ENCODE measurements at places on chromosomes 7 and 10.
A peak's percentile ranks its signal among the peaks of the same experiment; 100 is the strongest.

DNA sequence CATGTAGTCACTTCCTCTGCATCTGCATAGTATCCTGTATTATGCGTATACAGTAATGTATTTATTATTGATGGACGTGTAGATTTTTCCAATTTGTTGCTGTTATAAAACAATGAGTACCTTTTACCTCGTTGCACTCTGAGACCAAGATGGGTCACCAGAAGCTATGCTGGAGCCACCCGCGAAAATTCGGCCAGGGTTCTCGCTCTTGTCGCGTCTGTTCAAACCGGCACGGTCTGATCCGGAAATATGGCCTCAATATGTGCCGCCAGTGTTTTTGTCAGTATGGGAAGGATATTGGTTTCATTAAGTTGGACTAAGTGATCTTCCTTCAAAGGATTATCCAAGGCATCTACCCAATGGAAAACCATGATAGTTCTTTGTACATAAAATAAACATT lies 1.0 kb downstream of the PSMC2 start:
- ATAC-seq: no peak

- ATAC-seq: no peak
Measured at GRCh38 chr10:13969792-13970140, 361.0 kb downstream of the FRMD4A start.

DNA sequence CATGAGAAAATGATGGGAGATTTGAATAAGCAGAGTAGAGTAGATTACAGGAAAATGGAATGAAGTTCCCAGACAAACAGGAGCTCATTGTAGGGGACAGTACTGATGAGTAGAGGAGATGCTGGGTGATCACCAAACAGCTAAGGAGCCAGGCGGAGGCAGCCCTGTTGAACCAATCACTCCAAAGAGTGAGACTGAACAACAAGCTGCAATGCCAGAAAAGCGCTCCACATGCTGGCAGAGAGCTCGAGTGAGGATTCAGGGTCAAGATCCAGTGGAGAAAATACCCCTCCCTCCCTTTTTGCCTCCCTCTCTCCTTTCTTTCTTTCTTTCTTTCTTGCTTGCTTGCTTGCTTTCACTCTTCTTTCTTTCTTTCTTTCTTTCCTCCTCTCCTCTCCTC lies 133.3 kb downstream of the PFKFB3 start:
- ATAC-seq: no peak

DNA sequence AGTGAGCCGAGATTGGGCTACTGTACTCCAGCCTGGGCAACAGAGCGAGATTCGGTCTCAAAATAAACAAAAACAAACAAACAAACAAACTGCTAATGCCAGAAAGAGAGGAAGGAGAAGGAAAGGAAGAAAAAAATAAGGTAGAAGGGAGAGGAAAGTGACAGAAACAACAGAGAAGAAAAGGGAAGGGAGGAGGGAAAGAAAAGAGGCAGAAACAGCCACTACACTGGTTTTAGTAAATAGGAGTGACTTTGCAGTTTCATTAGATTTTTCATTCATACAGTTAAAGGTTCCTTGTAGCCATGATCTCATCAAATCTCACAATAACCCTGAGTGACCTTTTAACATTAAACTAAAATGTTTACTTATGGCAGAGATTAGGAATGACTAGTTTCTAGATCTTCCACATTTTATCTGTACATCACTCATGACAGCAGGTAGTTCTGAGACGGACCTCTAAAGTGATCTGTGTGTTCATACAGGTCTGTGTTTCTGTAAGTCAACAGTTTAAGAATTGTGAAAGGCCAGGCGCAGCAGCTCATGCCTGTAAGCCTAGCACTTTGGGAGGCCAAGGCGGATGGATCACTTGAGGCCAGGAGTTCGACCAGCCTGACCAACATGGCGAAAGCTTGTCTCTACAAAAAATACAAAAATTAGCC lies 191.3 kb upstream of the KLF14 start:
- no peak for ATAC-seq

- no peak for ATAC-seq
Measured at GRCh38 chr7:104976966-104977636, 36.9 kb upstream of the KMT2E start.

GRCh38 chr7:152974577-152974976 lies 215.0 kb downstream of the ACTR3B start:
- no peak for ATAC-seq

GRCh38 chr10:34320265-34320664 lies 494.8 kb downstream of the PARD3 start:
- no peak for ATAC-seq

GRCh38 chr7:2729031-2729892 lies 41.3 kb downstream of the AMZ1 start:
- no peak for ATAC-seq

DNA sequence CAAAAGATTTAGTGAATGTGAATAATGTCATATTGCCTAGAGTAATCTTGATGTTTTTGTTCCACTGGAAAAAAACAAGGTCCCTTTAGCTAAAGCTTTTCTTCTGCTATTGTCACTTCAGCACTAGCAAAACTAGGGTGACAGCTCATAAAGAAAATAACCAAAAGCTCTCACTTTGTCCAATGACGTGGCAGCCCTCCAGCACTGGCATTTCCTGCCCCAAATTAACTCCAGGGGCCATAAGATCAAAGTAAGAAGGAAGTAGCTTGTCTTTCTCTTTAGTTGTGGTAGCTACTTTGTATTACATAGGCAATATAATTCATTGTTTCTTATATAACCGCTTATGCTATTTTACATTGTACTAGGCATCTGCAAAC lies 47.3 kb downstream of the LRRN3 start:
- no peak for ATAC-seq

- ATAC-seq: no peak
Measured at GRCh38 chr7:115269486-115269885, 347.6 kb downstream of the MDFIC start.

- no peak for ATAC-seq
Measured at GRCh38 chr10:107415446-107415845, 250.9 kb upstream of the SORCS1 start.

GRCh38 chr10:113846036-113846435 lies 7.8 kb downstream of the DCLRE1A start:
- ATAC-seq: no peak

GRCh38 chr7:112021379-112022044 lies 184.7 kb downstream of the DOCK4 start:
- no peak for ATAC-seq

DNA sequence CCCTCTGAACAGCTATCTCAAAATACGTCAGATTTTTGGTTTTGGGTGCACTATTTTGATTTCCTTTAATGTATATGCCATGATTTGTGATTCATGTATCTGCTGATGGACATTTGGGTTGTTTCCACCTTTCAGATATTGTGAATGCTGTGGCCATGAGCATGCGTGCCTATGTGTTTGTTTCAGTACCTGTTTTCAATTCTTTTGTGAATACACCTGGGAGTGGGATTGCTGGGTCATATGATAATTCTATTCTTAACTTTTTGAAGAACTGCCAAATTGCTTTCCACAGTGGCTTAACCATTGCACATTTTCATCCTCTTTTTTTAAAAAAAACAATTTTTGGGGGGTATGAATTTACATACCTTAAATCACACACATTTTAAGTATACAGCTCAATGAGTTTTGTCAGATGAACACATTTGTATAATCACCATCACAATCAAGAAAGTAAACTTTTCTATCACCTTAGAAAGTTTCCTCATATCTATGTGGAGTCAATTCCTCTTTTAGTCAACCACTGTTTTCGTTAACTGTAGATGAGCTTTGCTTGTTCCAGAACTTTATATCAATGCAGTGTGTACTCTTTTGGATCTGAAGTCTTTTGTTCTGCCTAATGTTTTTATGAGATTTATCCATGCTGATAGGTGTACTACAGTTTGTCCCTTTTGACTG lies 36.9 kb downstream of the CYP26A1 start:
- no peak for ATAC-seq

DNA sequence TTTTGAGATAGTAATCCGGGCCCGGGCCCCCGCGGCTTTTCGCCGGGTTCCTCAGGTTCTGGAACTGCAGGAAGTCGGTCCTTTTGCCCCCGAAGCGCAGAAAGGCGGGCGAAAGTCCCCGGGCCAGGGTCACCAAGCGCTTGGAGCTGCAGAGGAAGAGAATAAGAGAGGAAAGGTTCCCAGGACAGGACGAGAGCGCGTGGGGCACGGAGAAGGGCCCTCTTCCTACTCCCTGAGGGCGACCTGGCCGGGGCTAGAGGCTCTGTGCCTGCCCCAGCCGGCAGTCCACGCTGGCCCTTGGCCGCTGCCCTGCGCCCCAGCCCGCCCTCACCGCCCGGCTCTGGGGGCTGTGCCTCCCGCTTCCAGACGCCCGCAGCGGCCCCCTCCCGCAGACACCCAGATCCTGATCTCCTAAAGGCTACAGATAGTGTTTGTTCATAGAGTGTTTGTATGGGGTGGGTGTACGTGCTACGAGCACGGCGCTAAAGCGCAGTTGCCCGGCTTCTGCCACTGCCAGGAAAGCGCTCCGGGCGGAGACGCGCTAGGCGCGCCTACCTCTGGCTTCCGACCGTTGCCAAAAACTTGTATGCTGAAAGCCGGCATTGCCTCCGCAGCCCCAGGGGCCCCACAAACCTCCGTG lies 3.2 kb downstream of the HPSE2 start:
- ATAC-seq: peak; percentile 46

DNA sequence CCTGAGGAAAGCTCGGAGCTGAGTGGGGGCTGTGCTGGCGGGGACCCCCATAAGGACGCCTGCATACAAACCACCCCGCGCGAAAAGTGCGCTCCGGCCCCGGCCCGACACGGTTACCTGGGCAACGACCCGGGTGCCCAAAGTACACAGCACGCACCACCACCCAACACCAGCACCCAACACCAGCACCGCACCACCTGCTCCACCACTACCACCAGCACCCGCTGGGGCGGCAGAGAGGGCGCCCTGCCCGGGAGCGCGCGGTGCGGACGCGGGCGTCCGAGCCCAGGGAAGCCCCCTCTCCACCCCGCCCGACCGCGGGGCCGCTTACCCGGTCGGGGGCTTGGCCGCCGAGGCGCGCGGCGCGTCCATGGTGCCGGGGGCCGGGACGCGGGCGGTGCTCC lies 345 bp downstream of the COBL start:
- peak; percentile 64 for ATAC-seq

DNA sequence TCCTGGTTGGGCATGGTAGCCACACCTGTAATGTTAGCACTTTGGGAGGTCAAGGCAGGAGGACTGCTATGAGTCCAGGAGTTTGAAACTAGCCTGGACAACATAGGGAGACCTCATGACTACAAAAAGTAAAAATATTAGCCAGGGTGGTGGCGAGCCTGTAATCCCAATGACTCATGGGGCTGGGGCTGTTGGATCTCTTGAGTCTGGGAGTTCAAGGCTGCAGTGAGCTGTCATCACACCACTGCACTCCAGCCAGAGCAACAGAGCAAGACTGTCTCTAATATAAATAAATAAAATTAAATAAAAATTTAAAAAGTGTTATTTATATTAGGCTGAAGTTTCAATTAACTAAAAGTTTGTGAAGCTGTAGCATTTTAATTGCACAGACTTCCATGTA lies 207.3 kb downstream of the NXPH1 start:
- ATAC-seq: no peak

- no peak for ATAC-seq
Measured at GRCh38 chr7:31457551-31457950, 56.3 kb upstream of the ITPRID1 start.

DNA sequence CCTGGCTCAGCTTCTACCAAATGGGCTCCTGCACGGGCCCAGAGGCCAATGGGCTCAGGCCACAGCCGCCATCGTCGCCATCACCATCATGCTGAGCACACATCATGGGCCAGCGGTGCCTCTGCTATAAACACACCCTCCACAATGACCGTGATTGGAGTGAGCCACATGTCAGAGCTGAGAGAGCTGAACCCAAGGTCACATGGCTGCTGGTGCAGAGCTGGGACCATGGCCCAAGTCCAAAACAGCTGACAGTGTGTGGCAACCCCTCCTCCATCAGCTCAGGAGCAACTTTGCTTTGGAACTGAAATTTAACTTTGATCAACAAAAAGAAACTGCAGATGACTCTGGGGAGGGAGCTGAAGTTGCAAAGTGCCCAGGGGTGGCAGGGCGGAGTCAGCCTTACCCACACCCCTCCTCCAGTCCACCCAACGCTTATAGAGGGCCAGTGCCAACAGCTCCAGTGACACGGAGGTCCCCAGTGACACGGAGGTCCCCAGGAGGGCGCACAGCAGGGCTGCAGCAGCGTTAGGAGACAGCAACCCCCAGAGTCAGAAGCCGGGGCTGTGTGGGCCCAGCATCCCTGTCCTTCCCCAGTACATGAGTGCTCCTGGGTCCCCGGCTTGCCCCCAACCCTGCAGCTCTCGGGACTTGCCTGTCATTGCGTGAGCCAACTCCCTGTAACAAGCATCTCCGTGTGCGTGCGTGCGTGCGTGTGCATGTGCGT lies 249.6 kb downstream of the ELFN1 start:
- ATAC-seq: peak; percentile 48

DNA sequence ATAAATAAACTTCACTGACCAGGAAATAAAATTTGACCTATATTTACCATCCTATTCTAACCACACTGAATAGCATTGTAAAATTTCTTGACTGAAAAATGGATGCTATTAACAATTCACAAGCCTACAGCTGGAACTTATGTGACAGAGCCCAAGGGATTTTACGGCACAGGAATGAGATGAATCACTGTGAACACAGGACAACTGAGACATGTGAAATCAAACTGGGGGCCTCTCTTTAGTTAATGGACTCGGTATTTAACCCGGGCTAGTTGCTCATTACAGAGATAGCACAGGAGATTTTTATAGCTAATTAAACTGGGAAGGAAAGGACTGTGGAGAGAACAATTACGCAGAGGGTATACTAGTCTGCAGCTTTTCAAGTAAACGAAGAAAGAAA lies 100.6 kb downstream of the MICU1 start:
- no peak for ATAC-seq

DNA sequence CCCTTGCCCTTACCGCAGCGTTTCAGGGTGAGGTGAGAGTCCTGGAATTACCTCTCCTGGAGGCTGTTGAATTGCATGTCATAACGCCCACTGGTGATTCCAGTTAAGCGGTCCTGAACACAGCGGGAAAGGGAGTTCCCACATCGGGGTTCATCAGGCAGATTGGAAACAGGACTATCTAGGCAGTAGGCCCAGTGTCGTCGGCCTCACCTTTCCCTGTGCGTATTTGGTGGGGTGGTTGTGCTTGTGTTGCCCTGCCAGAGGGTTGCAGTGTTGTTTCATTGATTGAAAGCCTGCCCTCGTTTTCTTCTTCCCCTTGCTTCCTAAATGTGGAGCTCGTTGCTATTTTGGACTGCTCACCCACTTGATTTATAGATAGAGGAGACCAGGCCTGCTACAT lies 10.6 kb upstream of the SUN1 start:
- ATAC-seq: peak; percentile 5

DNA sequence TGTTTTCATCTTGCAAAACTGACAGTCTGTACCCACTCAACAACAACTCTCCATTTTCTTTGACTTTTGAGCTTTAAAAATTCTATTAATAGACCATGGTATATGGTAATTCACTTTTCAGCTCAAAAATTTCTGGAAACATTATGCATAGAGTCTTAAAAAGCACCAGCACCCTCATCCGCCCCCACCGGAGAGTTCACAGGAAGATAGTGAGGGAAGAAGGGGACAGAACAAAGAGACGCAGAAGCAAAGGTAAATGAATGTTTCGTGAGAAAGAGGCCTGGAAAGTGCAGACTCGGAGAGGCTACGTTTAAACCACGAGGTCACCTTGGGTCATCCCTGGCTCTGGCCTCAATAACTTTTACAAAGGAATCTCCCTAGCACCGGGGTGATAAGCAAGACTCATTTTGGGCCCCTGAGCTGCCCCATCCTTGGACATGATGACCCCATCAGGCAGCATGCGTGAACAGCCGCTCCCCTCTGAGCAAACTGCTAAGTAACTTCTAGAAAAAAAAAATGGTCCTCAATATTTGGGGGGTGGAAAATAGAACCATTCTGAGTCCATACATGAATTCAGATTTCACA lies 96.3 kb downstream of the CPXM2 start:
- no peak for ATAC-seq

All from gastroesophageal sphincter (tissue), 4 donors.